ENCODE measurements at places on chromosomes 1 and 21.
A peak's percentile ranks its signal among the peaks of the same experiment; 100 is the strongest.

DNA sequence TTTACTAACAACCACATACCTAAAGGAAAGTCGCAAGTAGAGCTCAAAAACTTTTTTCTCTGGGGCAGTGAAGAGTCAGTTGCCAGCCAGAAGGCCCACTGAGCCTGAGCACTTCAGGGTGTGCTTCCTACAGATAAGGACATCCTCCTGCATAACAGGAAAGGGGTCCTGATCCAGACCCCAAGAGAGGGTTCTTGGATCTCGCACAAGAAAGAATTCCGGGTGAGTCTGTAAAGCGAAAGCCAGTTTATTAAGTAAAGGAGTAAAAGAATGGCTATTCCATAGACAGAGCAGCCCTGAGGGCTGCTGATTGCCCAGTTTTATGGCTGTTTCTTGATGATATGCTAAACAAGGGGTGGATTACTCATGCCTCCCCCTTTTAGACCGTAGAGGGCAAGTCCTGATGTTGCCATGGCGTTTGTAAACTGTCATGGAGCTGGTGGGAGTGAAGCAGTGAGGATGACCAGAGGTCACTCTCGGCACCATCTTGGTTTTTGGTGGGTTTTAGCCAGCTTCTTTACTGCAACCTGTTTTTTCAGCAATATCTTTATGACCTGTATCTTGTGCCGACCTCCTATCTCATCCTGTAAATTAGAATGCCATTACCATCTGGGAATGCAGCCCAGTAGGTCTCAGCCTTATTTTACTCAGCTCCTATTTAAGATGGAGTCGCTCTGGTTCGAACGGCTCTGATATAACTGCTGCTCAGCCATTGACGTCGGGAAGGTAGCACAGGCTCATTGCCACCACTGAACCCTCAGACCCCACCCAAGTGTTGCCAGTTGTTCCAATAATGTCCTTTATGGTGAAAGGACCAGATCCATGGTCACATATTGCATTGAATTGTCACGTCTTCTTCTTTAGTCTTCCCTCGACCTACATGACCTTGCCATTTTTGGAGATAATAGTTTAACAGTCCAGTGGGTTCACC, 96.6 kb upstream of the ERRFI1 start:
- no peak for DNase-seq

DNA sequence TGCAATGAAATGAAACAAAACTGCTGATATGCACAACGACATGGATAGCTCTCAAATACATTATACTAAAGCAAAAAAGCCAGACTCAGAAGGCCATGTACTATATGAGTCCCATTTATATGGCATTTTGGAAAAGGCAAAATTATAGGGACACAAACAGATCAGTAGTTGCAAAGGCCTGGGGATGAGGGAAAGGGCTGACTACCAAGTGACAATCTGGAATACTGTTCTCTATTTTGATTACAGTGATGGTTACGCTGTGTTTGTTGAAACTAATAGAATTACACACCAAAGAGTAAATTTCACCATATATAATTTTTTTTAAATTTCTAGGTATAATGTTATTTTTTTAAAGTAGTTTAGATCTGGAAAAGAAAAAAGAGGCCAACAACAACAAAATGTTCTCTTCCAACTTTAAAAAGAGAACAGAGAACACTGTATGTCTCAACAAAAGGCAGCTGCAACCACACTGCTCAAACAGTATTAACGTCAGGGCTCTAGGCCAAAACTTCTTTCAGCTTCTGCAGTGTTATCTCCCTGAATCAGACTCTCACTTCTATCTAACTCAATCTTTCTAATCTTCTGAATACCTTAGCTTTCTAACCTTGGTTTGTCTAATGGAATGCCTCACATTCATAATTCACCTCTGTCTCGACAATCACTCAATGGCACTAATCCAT, 75.8 kb downstream of the FOXJ3 start:
- DNase-seq: peak; percentile 2

GRCh38 chr21:15138490-15138889, 73.7 kb upstream of the NRIP1 start:
- no peak for DNase-seq

DNA sequence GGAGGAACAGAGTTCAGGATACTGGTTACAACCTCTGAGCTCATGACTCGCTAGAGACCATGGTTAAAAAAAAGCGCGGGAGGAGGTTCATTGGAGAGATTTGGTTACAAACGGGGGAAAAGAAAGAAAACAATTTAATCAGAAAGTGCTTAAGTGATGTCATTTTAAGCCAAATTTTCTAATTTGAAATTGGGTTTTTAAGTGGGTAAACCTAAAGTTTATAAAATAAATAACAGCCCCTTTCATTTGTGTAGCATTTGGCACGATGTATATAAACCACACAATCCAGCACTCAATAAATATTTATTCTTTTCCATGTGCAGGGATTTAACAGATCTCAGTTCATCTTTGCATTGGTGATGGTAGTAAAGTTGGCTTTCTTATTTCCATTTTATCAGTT, 7.0 kb upstream of the DPT start:
- DNase-seq: no peak

DNA sequence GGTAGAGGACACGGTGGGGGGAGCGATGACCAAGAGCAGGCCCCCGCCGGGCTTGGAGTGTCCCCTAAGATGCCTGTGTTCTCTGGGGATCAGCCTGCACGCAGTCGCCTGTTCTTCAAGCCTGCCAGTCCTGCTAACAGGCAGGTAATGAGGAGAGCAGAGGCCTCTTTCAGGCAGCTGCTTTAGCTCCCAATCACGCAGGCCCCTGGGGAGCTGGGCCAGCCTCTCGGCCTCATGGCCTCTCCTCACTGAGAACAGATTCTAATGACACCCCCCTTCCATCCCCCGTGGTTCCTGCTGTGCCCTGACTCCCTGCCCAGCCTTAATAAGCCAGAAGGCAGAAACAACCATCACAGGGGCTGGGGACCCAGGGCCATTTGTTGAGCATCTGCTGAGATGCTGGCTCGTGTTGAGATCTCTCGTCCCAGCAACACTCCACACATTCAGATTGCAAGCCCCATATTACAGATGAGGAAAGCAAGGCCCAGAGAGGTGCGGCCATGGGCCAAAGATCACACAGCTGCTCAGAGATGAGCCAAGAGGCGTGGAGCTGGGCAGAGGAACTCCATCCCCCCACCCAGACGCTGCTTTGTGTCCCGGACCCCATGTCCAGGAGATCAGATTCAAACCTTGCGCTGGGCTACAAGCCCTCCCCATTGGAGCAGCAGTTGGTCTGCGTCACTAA, 71.6 kb upstream of the CASZ1 start:
- peak; percentile 64 for DNase-seq

DNA sequence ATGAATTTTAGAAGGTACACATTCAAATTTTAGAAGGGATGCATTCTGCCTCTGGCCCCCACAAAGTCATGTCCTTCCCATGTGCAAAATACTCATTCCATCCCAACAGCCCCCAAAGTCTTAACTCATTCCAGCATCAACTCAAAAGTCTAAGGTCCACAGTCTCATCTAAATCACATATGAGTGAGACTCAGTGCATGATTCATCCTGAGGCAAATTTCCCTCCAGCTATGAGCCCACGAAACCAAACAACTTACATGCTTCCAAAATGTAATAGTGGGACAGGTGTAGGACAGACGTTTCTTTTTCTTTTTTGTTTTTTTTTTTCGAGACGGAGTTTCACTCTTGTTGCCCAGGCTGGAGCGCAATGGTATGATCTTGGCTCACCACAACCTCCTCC, 12.5 kb upstream of the WNT2B start:
- no peak for DNase-seq

All from nucleus accumbens (tissue), 56 donors.